GDM1 (cell line): ENCODE measurements at places on chromosomes 2 and 18.

DNA sequence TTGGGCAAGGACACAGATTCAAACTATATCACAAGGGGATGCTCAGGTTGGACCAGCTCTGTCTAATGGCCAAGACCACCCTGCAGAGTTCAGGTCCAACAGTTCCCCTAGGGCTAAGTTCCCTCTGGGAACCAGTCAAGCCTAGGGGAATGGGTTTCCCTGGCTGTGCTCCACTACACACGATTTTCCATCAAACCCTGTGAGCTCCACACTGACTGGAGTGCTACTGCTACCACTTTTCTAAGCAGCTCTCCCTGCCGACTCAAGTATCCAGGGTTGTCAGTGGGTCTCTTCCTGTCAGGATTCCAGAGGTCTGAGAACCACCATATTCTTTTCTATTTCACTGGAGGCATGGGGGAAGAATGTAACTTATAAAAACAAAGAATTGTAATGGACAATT lies 280.4 kb upstream of the COL3A1 start:
- no peak for DNase-seq

- DNase-seq, result no peak
These were observed 876.5 kb downstream of the EPHA4 start for GRCh38 chr2:220695397-220696279.

GRCh38 chr2:166573391-166573790 lies 79.3 kb upstream of the SCN7A start:
- DNase-seq, result no peak

DNA sequence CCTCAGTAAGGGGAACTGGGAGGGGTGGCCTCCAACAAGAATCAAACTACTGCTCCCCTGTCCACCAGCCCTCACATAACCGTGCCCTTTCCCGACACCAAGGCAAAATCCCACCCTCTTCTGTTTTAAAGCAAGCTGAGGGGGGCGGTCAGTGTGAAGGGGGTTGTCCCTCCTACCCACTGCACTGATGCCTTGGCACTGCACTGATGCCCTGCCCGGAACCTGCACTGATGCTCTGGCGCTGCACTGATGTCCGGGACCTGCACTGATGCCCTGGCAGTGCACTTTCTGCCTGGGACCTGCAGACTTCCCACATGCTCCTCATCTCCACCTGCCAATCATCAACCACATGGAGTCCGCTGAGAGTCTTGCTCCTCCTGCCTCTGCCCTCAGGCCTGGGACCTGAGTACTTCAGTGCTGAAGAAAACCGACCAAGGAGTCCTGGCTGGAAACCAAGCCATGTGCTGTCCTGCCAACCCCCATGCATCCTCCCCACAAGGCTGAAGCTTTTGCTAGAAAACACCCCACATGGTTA lies 179.5 kb downstream of the SMAD2 start:
- DNase-seq, result no peak

DNA sequence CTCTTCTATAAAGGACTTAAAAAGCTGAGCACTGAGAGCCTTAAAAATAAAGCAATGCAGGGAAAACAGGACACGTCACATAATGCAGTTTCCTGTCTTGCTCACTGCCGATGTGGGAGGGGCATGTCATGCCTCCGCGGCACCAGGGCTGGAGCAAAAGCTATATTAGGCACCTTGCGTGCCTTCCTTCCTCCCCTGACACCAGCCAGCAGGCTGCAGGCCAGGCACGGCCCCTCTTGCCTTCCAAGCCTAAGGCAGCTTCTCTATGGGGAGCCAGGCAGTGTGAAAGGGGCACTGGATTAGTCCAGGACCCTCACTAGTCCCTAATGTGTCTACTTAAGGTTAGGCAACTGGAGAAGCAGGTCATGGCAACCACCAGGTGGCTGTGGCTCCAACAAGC lies 26.3 kb downstream of the MRPL35 start:
- DNase-seq, result peak; percentile 82

- no peak for DNase-seq
These were observed 51.5 kb upstream of the PHLPP1 start for GRCh38 chr18:62663731-62664336.

DNA sequence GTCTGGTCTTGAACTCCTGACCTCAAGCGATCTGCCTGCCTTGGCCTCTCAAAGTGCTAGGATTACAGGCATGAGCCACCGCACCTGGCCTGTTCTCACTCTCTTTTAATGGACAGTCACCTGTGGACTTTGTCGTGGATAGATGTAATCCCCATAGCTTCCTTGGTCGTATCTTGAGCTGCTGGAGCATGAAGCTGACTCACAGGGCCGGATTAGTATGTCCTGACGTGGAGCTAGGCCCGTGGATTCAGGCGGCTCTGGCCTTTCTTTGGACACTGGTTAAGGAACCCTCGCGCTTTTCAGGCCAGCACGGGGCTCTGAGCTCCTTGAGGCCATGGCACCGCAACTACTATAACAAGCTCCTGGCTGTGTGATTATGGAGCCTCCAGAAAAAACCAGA lies 27.5 kb upstream of the GBX2 start:
- no peak for DNase-seq

- DNase-seq, result no peak
These were observed 2.7 kb downstream of the COLEC11 start for GRCh38 chr2:3597567-3597966.

DNA sequence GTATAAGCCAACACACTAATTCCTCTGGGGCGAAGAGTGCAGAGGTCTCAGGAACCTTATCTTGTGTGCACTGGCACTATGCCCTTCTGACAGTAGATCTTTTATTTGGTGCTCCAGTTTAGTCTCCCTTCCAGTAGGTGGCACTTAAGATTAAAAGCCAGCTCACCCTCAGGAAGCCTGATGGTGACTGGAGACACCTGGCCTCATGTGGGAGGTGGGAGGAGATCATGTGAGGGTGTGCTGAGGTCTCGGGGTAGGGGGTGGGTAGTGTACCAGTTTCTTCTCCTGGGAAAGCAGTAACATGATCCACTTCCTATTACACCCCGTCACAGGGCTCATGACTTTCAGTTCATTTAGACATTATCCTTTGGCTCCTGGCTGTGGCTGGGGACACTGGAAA lies 654.9 kb downstream of the ADCYAP1 start:
- no peak for DNase-seq

DNA sequence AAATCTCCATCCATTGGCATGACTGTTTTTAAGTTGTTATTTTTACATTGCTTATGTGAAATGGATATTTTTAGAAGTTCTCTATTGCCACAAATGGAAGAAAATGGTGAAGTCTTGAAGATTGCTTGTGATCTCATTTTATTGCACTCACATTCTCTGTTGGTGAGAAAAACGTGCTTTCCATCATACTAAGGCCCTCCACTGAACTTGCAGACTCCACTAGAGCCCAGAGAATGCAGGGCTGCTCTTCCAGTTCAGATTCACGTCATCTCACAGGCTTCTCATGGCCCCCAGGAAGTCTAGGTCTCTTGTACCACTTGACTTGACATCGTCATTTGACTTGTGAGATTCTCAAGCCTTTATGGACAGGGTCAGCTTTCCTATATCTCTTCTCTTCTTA lies 254.8 kb upstream of the COPS8 start:
- no peak for DNase-seq

DNA sequence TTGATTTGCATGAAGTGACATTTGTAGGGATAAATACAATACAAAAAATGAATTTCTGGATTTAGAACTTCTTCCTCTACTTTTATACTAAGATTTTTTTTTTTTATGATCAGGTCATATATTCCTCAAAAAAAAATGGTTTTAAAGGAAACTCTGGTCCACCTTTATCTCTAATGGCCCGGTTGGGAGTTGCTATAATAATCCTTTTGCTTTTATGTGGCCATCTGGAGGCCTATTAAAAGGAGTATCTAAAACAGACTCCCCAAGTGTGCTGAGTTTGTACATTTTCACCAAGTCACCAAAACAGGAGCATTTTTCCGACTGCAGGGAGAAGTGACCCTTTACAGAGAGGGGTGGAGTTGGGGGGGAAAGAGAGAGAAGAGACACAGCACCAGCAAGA lies 329.2 kb upstream of the FIGN start:
- no peak for DNase-seq

DNA sequence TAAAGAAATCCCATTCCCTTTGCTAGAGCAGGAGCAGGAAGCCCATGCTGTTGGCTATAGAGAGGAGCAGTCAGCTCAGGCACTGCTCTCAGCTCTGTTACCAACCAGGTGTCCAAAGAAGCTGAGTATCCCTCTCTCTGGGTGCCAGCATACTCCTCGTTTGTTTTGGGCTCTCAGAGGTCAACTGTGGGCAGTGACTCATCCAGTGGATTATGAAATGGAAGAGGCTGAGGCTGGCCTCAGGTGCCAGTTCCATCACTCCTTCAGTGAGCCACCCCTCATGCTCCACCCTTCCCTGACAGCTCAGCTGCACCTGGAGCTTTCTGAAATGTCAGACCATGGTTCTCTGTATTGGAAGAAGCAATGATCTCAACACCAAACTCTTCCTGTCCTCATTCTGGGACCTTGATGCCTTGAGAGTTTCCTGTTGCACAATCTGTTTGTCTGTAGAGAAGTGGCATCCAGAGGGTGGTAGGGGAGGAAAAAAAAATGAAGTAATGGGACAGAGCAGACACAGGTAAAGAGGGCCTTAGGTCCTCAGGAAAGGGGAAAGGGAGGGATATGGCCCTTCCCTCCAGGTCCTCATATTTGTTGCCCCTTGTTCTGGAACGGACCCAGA lies 31.2 kb upstream of the EN1 start:
- no peak for DNase-seq

- no peak for DNase-seq
These were observed 51.7 kb upstream of the CCDC85A start for GRCh38 chr2:56132138-56132537.

DNA sequence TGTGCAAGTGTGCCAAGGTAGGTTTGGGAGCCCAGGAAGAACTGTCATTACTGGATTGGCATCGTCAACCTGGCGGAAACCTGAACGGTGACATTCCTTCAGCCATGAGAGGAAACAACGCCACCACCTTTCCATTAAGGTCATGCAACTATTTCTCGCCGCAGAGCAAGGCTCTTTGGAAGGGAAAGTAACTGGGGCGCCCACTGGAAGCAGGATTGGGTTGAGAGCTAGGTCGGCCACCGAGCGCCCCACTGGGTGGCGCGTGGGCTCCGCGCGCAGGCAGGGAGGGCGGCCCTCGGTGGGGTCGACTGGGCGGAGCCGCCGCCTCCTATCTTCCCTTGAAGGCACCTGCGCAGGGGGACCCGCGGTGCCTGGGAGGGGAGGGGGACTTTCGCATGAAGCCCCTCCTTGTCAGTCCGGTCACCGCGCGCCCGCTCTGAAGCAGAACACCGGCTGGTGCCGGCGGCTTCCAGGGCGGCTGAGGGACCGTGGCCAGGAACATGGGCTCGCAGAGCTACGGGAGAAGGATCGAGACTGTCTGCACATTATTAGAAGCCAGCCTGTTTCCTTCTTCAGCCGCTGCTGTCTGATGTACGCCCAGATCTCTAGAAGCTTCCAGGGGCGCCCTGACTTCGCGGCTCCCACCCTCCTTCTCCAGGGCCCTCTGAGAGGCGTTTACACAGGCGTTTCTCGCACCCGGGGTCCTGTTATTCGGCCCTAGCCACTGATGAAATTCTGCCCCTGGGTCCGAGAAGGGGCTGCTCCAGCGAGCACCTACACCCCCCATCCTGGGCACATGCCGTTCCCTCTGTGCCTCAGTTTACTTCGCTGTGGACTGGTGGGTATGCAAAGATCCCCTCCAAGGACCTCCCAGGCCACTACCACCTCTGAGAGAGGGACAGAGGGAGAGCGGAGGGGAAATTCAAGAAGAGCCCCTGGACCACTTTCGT lies 27.3 kb upstream of the MAL start:
- DNase-seq, result no peak

GRCh38 chr18:12336171-12336613 lies 28.2 kb downstream of the TUBB6 start:
- DNase-seq, result no peak
